Activated T-helper 2 cell treated with anti-CD3 and anti-CD28 coated beads, Interferon-gamma antibody, Interleukin-2, Interleukin-4, amounts not matched to agents 10 μg/mL and 5 μg/mL and 100 μg/mL, durations not matched to agents 14 hours and 24 hours and 36 hours (primary cell): ENCODE measurements at places on chromosomes 7 and 10. TPM values are rescaled to one million over a fixed set of nuclear protein-coding genes. Genes with fewer than 3 reads are reported as not detected.

The ABCB1 gene
- total RNA-seq, result 1.9 and 2.0 TPM in 2 replicates

The RSPH10B gene
- 0.30 and 0.59 TPM in 2 replicates for total RNA-seq

The EFCAB10 gene
- total RNA-seq, result not detected in 2 replicates

The PRLHR gene
- total RNA-seq, result not detected in 2 replicates

The CACNB2 gene
- 1.1 and 1.6 TPM in 2 replicates for total RNA-seq

The HMX2 gene
- total RNA-seq, result not detected in 2 replicates

The ACSM6 gene
- not detected in 2 replicates for total RNA-seq

The GPRIN2 gene
- not detected in 2 replicates for total RNA-seq

The NKX1-2 gene
- not detected in 2 replicates for total RNA-seq

The HILPDA gene
- total RNA-seq, result 406 and 416 TPM in 2 replicates

The SCART1 gene
- 1.3 and 1.4 TPM in 2 replicates for total RNA-seq

The XPNPEP1 gene
- 79.4 and 88.2 TPM in 2 replicates for total RNA-seq
